ENCODE measurements at places on chromosomes 2 and 18. TPM values are rescaled to one million over a fixed set of nuclear protein-coding genes. Genes with fewer than 3 reads are reported as not detected.

DNA sequence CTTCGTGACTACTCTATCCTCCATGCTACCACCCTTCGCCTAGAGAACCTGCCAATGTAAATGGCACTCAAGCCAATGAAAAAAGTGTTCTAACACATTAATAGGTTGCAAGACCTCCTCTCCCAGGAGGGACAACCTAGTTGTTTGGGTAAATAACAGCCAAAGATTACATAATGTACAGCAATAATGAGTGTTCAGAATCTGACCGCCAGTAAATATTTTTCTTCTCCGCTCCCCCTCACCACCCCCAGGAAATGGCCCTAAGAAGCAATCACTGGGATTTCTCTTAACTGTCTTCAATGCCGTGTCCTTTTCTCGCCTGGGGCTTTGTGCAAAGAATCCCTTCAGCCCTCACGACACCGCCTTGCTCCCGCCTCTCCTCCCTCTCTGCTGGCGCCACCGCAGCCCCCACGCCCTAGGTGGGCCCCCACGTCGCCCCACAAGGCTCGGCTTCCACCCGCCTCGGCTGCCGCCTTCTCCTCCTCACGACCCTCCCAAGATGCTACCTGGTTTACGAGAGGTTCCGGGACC lies 458 bp downstream of the HYCC2 start:
- DNase-seq: no peak

DNA sequence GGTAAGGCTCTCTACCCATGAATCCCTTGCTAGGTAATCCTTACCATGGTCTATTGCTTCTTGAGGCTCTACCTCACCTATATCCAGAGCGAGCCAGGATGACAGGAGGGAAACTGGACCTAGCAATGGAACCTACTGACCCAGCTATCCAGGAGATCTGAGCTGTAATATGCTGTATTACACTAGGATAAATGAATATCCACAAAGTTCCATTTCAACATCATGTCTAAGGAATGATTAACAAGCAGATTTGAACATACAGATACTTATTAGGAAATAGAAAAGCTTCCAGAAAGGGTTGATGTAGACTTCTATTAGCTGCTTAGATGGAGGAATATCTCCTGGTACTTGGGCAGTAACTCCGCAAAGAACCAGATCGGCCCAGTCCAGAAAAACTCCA lies 110.1 kb downstream of the BAZ2B start:
- DNase-seq: no peak

- no peak for DNase-seq
Observed at GRCh38 chr2:12884713-12885282, 168.1 kb downstream of the TRIB2 start.

GRCh38 chr2:120430957-120431356 lies 85.0 kb downstream of the INHBB start:
- DNase-seq: no peak

DNA sequence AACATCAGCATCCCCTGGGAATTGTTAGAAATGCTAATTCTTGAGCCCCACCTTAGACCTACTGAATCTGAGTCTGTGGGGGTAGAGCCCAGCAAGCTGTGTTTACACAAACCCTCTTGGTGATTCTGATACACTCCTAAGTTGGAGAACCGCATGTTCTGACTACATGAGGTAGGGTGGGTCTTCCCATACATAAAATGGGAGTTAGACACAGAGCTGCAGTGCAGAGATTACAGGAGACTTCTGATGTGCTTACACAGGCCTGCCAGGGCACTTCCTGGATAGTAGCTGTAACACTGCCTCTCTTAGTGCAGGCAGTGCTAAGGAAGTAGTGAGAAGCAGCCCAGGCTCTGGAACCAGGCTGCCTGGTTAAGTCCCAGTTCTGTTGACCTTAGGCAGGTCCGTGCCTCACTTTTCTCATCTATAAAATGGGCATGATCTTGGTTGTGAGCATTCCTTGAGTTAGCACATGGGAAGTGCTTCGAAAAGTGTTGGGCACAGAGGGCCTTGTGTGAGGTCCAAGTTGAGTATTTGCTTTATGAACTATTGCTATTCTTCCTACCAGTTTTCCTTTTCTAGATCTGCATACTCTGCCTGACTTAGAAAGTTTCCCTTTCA lies 67.3 kb downstream of the GLI2 start:
- no peak for DNase-seq

- DNase-seq: no peak
Observed at GRCh38 chr2:109533823-109534222, 79.9 kb downstream of the SEPTIN10 start.

- DNase-seq: no peak
Observed at GRCh38 chr18:73232933-73233332, 365.1 kb upstream of the NETO1 start.

DNA sequence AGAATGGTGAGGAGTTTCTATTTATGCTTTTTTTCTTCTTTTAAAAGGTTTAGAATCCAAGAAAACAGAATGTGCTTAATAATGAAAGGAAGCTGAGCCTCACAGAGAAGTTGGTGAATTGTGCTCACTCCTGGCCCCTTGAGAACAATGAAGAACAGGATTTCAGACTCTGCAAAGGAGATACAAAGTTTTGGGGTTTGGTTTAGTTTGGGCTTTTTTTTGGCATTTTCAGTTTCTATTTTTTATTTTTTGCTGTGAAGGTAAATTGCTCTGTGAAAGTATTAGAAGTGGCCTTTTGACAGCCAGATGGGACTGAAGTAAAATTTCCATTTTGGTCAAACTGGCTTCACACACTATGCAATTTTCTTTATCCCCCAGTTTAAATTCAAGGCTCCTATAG lies 247.3 kb upstream of the GYPC start:
- DNase-seq: no peak

DNA sequence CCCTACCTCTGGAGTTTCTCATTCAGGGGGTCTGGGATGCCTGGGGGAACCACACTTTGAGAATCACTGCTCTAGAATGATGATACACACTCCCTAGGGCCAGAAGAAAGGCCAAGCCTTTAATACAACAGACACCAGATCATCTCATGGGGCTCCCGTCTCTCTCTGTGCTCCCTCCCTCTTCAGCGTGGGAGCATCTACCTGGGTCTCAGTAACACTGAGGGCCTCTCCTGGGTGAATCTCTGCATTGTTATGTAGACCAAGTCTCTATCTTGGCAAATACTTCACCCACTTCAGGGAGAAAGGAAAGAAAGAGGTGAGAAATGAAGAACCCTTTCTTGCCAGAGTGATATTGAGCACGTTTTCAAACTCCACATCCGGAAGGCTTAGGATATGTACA lies 146.8 kb upstream of the MSH6 start:
- no peak for DNase-seq

DNA sequence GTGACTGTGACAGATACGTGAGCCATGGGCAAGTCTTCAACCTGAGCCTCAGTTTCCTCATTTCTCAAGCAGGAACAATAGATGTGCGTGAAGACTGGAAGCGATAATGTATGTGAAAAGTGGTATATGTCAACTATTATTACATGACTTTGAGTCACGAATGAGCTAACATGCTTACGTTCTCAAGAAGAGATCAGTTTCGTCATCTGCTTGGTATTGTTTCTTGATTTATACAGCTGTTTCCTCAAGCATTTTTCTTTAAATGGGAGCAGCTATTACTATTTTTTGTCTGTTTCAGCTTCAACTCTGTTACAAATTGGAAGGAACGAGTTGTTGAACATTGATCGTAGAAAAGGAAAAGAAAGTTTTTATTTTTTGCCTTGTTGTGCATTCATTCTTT lies 48.5 kb upstream of the THOC1 start:
- no peak for DNase-seq

GRCh38 chr2:239669899-239670460 lies 269.2 kb upstream of the HDAC4 start:
- peak; percentile 27 for DNase-seq

GRCh38 chr2:132581991-132582738 lies 87.8 kb downstream of the LYPD1 start:
- DNase-seq: no peak

DNA sequence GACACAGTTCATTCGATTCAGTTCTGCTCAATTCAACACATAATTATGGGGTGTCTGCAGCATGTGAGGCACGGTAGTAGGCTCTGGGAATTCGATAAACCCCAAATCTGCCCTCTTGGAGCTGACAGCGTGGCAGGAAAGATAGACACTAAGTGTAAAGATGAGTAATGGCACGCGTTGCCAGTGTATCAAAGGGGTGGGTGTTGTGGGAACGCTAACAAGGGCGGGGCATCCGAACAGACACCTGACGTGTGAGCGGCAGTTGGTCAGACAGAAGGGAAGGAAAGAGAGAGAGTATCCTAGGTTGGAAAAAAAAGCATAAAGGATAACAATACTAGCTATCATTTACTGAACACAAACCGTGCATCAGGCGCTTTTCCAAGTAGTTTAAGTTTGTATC lies 125.7 kb upstream of the HAAO start:
- DNase-seq: no peak

- DNase-seq: no peak
Observed at GRCh38 chr2:237859533-237860272, at the start of gene RAMP1. TSS of gene RAMP1 (plus strand) at chr2:237859623. CDS start at chr2:237859676, 53 bp downstream.

- no peak for DNase-seq
Observed at GRCh38 chr18:14074187-14074586, 58.0 kb downstream of the ZNF519 start.

- DNase-seq: no peak
Observed at GRCh38 chr2:13669607-13670006, 952.9 kb downstream of the TRIB2 start.

GRB14 gene
- 11.6 TPM for total RNA-seq

PFN4 gene
- total RNA-seq: 1.2 TPM

RUFY4 gene
- total RNA-seq: not detected

AKAIN1 gene
- not detected for total RNA-seq

YES1 gene
- total RNA-seq: 46.5 TPM
